ENCODE measurements at places on chromosomes 6 and 20.
A peak's percentile ranks its signal among the peaks of the same experiment; 100 is the strongest.

DNA sequence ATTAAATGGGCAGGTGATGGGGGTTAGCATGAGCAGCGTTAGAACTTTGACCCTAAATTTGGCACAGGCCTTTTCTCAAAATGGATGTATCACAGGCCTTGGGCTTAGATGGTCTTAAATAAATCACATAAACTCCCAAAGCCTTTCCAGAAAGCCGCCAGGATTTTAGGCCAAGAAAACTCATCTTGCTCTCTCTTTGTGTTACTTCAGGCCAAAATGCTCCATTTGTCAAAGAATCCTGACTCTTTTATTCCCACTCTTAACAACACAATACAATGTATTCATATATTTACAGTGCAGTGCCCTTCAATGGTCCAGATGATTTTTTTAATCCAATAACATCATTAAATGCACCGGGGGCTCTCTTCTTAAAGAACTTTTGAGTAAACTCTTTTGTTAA, 5.9 kb upstream of the TCP11 start:
- DNase-seq = no peak

DNA sequence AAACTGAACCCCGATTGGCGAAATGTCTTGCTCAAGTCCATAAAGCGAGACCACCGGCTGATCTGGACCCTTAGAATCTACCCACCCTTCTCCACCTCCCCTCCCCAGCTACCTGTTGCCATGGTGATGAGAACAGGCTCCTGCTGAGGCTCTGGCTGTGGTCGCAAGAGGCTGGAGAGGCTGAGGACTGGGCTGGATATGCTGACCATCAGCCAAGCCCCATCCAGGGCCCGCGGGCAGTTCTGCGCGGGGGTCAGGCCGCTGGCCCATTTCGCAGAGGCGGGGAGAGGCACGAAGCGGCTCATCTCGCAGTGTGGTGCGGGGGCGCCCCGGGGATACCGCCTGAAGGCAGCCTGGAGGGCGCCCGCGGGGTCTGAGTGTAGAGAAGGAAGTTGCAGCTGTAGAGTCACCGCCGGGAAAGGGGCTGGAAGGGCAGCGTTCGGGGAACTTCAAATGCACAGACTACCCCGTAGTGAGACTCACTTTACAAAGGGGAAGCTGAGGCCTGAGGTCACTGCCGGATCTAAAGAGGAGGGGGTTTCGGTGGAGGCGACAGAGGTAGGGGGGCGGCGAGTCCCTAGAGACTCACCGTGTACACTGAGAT, 671 bp downstream of the TAPBP start:
- DNase-seq = no peak

GRCh38 chr6:138692978-138693909, 80.3 kb upstream of the CCDC28A start:
- DNase-seq = peak; percentile 36

GRCh38 chr20:49166534-49167449, 21.3 kb downstream of the STAU1 start:
- no peak for DNase-seq

- DNase-seq = no peak
Observed at GRCh38 chr6:167651318-167652041, 175.2 kb upstream of the AFDN start.

DNA sequence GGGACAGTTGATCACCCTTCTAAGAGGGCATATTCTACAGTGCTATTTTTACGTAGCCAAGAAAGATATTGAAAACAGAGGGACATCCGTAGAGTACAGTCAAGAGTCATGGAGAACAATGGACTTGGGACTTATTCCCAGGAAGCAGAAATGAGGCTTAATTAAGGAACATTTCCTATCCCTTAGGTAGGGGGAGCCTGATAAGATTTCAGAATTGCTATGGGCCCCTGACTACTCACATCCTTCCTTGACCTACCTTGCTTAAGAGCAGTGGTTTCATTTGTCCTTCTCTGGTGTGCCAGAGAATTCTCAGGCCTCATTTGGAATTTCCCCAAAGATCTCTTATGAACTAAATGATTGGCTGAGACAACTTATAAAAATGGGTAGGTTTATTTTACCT, 189.5 kb upstream of the DTNBP1 start:
- no peak for DNase-seq

DNA sequence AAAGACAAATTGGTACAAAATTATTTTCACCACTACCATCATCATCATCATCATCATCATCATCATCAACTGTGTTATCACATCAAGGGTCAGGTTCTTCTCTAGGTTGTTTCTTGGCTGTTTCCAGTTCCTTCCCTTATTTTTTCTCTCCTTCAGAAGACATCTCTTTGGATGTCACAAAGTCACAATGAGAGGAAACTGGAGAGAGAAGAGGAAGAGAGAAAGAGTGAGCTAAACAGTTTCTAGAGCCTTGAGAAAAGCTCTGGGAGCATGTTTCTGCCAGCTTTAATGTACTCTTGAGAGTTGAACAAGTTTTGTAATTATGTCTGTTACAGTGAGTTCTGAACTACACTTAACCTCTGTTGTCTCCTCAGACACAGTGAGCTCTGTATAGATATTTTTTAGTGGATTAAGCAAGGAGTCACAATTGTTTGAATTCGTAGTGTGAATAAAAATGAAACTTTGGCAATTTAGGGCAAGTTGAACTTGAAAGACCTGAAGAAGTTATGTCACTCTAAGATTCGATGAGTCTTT, 123.0 kb upstream of the AKIRIN2 start:
- DNase-seq = no peak

DNA sequence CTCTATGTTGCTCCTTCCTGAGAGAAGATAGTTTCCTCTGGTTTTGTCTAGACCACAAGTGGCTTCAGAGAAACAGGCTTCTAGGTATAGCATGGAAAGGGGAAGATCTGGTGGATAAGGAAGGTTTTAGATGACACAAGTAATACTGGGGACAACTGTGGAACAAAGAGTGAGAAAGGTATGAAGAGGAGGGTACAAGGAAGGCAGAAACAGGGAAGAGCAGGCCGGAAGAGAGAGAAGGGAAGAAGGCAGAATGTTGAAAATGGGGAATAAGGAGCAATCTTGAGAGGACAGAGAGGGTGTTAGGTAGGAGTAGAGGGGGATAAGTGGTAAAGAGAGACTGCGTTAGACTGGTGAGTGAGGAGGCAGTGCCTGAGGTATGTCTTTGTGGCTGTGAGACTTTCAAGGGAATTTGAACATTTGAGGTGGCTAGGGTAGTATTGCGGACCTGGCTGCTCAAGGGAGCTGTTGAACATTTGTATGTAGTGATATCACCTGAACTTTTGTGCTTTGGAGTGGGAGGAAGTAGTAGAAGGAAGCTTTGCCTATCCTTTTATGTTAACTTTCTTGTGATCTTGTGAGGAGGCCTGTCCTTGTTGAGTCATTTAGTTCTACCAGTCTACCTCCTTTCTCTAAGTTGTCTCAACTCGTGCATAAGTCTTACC, 69.5 kb downstream of the FOXO3 start:
- DNase-seq = no peak

GRCh38 chr20:35271073-35271882, 6.6 kb downstream of the MMP24OS start:
- DNase-seq = no peak

DNA sequence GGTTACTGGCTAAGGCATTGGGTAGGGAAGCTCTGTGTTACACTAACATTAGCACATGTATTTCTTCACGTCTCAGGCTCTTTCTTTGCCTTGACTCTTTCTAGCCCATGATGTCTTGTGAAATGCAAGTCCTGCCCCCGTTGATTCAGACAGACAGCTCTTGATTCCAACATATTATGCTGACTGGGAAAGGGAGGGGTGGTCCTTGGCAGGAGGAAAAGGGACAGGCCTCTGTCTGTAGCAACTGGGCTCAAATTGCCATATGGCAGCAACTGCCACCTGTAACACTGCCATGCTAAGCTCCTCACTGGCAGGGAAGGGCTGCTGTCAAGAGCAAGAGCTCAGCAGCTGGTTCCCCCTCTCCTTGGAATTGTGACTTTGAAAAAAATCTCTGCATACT, 5.7 kb upstream of the KCNK15 start:
- no peak for DNase-seq

DNA sequence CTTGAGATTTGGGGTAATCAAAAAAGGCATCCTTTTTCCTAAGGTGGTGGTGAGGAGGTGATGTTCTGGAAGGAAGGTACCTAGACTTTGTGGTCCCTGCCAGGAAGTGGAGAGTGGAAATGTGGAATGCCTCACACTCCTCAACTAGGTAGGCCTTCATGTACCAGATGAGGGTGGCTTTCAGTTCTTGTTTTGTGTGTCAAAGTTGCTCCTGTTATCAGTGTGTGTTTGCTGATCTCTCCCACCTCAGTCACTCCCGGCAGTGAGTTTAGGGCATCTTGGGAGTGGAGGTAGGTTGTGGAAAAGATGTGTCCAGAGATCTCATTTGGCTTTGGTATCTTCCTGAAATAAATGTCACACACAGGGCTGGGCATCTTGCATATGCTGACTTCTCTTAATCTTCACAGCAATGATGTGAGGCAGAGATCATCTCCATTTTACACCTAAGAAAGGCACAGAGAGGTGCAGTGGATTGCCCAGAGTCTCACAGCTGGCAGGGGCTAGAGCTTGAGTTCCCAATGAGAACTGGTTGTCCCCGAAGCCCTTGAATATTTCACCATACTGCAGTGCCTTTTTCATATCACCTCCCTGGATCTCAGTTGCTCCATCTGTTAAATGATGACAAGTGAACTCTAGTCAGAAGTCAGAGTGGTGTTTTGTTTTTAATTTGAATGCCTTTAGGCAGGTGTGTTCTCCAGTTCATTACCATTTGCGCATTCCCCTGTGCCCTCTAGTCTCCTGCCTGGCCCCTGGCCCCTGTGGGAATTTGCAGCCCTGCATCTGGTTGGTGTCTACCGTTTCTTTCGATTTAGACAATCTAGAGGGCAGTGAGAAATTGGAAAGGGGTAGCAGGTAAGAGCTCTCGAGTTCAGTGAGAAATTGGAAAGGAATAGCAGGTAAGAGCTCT, 2.9 kb downstream of the PKIG start:
- DNase-seq = no peak

- DNase-seq = no peak
Observed at GRCh38 chr6:148530976-148531375, 188.3 kb downstream of the SASH1 start.

- DNase-seq = no peak
Observed at GRCh38 chr6:158584236-158584651, 24.4 kb downstream of the TMEM181 start.

GRCh38 chr20:23690581-23690980, 1.7 kb upstream of the CST4 start:
- no peak for DNase-seq

GRCh38 chr20:41094353-41095055, 42.8 kb upstream of the PLCG1 start:
- no peak for DNase-seq

DNA sequence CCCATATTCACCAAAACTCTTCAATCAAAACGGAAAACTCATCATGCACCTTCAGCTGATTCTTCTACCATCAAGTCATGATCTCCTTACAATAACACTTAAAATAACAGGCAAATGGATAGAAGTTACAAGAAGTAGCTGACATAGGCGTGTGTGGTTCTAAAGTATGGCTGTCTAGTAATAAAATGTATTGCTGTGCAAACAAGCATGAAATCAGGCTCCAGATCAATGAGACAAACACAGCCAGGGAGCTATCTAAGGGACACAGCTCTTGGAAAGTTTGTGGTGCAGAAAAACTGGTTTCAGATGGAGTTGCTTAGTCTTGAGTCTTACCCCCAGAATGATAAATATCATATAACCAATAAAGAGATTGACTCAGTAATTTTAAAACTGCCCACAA, 434.8 kb upstream of the NOX3 start:
- DNase-seq = no peak

DNA sequence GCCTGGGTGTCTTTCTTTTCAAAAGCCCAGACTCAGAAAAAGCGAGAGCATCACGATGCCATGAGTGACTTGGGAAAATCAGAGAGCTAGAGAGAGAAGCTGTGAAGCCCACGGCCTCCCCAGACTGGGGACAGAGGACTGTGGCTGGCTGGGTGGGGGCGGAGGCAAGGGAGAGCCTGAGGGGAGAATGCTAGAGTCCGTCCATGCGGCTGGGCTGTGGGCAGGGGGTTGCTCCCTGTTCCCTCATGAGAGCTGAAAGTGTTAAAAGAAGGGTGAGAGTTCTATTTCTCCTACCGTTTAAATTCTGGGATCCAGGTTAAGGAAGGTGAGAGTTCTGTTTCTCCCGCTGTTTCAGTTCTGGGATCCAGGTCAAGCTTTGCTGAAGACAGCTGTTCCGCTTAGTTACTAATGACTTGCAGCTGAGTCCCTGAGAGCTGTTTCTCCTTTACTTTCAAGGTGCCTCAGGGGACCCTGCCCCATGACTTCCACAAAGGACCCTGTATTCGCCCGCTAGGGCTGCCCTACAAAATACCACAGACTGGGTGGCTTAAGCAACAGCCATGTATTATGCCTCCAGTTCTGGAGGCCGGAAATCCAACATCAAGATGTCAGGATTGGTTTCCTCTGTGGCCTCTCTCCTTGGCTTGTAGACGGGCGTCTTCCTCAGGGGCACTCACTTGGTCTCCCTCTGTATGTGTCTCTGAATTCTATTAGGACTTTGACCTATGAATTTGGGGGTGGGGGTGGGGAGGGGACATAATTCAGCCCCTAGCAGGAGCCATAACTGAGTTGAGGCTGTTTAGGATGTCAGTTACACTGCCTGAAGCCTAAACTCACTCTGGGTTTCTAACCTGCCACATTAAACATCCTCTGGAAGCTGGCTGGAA, 127.0 kb downstream of the PXDC1 start:
- no peak for DNase-seq

GRCh38 chr20:59078231-59078630, 35.6 kb upstream of the PRELID3B start:
- DNase-seq = no peak

- DNase-seq = no peak
Observed at GRCh38 chr6:128743974-128744765, 138.8 kb upstream of the LAMA2 start.

- DNase-seq = no peak
Observed at GRCh38 chr20:21147593-21147992, 21.7 kb downstream of the KIZ start.

DNA sequence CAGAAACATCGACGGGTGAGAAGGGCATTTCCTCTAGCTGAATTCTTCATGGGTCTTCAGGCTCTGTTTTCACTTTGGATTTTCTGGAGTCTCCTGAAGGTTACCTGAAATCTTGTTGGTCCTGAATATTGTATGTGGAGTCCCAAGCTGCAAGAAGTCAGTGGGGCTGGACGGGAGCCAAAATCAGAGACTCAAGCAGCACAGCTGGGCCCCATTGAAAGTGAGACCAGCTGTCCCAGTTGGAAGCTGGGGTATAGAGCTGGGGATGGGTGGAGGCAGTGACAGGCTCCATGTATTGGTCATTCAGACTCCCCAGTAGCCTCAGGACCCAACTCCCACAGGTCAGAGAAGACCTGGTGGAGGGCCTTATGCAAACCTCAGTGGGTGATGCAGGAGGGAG, 111.3 kb upstream of the MLN start:
- DNase-seq = no peak

Data from NCI-H2107 (cell line).